CD4-positive, alpha-beta T cell treated with Interleukin-4 for 4 hours (primary cell): ENCODE measurements at places on chromosomes 2 and 18.

DNA sequence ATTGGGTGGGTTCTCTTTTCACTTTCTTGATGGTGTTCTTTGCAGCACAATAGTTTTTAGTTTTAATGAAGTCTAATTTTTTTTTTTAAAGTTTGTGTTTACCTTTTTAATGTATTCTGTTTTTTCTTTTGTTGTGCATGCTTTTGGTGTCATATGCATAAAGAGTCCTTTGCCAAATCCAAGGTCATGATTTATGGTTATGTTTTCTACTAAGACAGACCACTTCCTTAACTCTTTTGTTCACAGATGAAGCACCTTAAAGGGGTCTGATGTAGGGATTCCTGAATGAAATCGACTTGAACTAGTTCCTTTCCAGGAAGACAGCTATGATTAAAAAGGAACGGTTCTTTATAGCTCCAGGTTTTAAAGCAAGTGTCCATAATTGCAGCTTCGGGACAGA is 23.1 kb downstream of the LPIN1 start:
- DNase-seq, result no peak

GRCh38 chr2:101435001-101435862 is 39.7 kb downstream of the RFX8 start:
- DNase-seq, result no peak

DNA sequence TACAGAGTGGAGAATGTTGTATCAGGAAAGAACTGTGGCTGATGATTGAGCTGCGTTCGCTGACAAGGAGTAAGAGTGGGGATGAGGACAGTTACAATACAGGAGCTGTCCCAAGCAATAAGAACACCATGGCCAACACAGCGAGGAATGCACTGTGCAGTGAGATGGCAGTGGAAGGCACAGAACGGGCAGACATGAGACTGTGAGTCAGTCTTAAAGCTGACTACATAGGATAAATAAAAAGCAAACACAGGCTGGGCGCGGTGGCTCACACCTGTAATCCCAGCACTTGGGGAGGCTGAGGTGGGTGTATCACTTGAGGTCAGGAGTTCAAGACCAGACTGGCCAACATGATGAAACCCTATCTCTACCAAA is 89.8 kb downstream of the CABYR start:
- DNase-seq, result no peak

DNA sequence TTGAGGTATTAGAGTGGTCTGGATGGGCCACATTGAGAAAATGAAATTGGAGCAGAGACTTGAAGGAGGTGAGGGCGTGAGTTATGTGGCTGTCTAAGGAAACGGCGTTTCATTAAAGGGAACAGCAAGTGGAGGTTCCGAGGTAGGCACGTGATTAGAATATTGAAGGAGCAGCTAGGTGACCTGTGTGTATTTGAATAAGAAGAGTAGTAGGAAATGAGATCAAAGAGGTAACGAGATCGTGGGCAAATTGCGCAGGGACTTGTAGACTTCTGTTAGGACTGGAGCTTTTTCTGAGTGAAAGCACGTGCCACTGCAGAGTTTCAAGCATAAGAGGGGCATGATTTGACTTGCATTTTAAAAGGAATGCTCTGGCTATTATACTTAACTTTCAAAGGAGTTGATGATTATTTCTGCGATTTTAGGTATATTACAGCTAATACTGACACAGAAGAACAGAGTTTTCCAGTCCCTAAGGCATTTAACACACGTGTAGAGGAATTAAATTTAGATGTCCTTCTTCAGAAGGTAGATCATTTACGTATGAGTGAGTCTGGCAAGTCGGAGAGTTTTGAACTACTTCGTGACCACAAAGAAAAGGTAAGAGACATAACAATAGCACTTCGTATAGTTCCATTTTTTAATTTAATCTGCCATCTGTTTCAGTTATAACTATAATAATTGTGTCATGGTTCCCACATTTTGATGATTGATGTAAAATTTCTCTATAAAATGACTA is 48.7 kb downstream of the RMDN2 start:
- no peak for DNase-seq

DNA sequence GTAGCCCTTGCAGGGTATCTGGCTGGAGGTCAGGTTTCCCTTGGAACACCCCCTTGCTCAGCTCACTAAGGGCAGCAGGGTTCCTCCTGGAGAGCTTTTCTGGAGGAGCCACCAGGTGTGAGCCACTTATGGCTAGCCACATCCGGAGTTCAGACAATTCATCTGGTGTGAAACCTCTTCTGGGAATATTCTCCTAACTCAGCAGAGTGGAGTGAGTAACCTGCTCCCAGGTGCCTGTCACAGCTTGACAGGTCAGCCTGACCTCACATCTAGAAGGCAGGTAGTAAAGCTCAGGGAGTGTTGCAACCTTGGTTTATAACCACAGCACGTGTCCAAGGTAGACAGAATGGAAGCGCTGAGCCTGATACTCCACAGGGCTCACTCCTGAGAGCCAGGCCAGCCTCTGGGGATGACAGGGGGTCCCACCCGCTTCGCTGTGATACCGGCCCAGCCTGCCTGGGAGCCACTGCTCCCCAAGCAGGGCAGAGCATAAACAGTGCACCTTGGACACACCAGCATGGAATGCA is 62.6 kb upstream of the TGFA start:
- no peak for DNase-seq
